ENCODE measurements at places on chromosomes 16 and 17.

DNA sequence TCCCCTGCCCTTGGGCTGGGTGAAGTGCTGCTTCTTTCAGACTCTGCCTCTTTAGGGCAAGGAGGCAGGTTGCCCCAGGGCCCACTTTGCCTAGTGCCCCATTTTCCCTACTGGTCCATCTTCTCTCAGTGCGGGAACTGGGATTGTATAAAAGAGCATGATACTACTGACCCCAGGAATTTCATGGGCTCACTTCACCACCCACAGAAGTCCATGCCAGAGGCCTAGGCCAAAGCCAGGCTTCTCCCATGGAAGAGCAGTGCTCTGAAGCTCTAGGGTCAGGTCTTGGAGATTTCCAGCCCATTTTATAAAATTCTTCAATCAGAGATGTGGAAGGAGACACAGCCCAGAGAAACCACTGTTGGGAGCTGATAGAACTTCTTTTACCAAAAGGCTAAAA lies 5.7 kb downstream of the CACNG1 start:
- DNase-seq = no peak

- DNase-seq = no peak
Measured at GRCh38 chr17:35498448-35499178, 38.9 kb downstream of the SLFN12L start.

GRCh38 chr17:10041287-10041612 lies 136.2 kb upstream of the RCVRN start:
- DNase-seq = no peak

GRCh38 chr16:63195336-63195735 lies 1159.1 kb upstream of the CDH8 start:
- no peak for DNase-seq

DNA sequence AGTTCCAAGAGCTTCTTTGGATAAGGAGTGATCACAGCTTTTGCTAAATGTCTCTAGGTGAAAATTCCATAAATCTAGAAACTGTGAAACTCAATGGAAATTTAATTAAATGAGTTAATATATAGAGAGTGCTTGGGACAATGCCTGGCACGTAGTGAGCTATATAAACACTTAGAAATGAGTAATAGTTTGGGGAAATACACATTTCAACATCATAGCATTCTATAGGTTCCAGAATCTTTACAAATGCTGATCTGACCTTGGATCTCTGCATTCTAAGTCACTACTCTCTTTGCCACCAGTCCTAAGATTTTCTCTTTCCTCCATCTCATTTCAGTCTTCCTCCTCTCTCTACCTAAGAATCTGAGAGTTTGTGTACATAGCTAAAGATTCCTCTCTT lies 175.6 kb downstream of the SOX9 start:
- DNase-seq = no peak

DNA sequence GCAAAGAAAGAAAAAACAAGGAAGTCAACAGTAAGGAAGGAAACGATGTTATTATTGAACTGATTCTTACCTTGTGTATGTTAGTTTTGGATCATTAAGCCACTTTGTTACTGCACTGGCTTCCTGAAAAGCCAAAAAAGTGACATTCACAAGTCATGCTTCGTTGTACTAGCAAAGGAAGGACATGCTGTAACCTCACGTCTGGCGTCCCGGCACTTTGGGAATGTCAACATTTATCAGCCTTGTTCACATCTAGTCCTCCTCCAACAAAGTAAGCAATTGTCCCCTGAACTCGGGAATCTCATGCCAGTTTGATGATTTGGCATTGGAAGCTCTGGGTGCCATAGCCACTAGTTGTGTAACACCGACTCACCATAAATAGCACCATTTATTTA lies 731 bp upstream of the MKS1 start:
- DNase-seq = no peak
